Upper lobe of left lung (tissue), 6 donors: ENCODE measurements at places on chromosomes 13 and 19. TPM values are rescaled to one million over a fixed set of nuclear protein-coding genes. Genes with fewer than 3 reads are reported as not detected.

KIR2DL4 gene
- 0.26 TPM for total RNA-seq

FPR3 gene
- total RNA-seq: 8.8 TPM

SOX21 gene
- 0.79 TPM for total RNA-seq

SH2D3A gene
- 42.9 TPM for total RNA-seq

VSIG10L gene
- 6.5 TPM for total RNA-seq

CD70 gene
- total RNA-seq: 1.3 TPM

TECR gene
- total RNA-seq: 56.6 TPM
